Mesenteric fat pad (tissue), 1 donor: ENCODE measurements at places on chromosomes 16 and 17. TPM values are rescaled to one million over a fixed set of nuclear protein-coding genes. Genes with fewer than 3 reads are reported as not detected.

- peak; percentile 90 for DNase-seq
These were observed 11.1 kb downstream of the NLRC5 start for GRCh38 chr16:57000271-57001025.

DNA sequence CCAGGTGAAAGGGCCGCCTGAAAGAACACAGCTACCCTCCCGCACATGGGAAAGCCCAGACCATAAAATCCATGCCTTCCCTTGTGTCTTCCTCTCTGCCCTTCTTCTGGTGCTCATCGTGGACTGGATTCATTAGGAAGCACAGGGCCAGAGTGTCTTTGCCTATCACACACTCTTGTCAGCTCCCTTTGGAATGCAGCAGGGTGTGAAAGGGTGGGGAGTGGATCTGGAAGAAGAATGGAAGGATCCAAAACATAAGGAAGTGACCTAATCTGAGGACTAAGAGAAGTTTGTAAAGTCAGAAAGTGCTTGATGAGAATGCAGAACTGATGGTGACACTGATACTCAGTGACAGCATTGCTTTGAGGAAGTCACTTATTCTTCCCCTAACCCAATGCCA lies 1147.3 kb upstream of the GOT2 start:
- no peak for DNase-seq

DNA sequence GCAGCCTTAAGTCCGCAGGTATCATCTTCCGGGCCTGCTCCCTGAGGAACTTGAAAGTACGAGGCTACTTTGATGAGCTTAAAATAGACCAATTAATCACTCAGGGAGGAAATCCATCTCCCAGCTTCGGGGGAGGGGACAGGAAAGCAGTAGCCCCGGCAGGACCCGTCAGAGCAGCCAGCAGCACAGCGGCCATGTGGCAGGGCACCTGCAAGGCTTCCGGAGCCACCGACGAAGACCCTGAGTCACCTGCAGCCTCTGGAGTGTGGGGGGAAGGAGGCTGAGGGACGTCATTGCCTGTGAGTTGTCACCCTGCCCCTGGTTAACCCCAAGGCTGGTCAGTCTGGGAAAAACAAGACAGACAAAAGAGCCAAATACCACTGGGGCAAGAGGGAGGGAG lies 4.4 kb upstream of the CYB561 start:
- DNase-seq: no peak

- no peak for DNase-seq
These were observed 18.8 kb downstream of the SEZ6 start for GRCh38 chr17:28986714-28987655.

GRCh38 chr17:47654991-47655390 lies 5.3 kb downstream of the KPNB1 start:
- DNase-seq: no peak

DNA sequence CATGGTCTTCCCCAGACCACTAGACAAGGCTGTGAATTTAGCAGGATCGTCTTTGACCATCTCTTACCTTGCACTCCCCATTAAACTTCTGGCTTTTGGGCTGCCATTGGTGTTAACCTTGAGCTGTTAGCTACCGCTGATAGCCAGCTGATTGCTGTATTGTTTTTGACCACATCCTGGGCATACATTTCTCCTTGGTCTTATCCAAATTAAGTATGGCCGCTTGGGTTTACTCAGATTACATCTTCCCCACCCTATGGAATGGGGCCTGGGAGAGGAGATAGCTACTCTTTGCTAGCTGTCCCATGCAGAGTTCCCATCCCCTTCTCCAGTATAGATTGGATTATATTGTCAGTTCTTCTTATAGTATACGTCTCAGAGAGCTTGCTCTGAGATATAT lies 270.4 kb upstream of the ELAC2 start:
- DNase-seq: no peak

- DNase-seq: no peak
These were observed 497 bp downstream of the BCL7C start for GRCh38 chr16:30893417-30893743.

- no peak for DNase-seq
These were observed 245.9 kb downstream of the SEC14L1 start for GRCh38 chr17:77386502-77387192.

DNA sequence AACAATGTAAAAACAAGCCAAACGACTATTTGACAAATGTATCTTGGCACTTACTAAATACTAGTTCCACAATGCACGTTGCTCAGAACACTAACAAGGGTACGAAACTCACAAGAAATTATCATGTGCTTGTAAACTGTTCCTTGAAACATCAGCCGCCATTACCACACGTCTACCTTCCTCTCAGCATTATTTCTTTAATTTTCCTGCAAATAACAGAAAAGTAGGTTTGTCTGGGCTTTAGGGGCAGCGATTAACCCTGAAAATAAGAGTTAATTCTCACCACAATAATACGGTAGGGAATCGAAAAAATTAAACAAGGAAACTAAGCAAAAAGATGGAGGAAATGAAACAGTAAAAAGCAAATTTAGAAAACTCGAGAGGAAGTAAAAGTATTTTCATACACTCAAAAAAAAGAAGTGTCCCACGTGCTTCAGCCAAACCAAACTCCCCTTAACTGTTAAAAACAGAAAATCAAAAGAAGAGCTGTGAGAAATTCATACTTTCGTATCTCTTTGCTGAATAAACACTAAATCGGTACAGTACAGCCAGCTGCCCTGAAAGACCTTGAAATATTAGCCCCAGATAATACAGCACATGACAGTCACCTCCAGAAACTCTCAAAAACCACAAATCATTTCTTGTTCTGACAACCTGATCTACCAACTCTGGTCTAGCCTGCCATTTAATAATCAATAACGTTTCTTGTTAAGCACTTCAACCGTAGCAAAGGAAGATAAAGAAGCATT lies 1.2 kb downstream of the ARHGAP17 start:
- no peak for DNase-seq

DNA sequence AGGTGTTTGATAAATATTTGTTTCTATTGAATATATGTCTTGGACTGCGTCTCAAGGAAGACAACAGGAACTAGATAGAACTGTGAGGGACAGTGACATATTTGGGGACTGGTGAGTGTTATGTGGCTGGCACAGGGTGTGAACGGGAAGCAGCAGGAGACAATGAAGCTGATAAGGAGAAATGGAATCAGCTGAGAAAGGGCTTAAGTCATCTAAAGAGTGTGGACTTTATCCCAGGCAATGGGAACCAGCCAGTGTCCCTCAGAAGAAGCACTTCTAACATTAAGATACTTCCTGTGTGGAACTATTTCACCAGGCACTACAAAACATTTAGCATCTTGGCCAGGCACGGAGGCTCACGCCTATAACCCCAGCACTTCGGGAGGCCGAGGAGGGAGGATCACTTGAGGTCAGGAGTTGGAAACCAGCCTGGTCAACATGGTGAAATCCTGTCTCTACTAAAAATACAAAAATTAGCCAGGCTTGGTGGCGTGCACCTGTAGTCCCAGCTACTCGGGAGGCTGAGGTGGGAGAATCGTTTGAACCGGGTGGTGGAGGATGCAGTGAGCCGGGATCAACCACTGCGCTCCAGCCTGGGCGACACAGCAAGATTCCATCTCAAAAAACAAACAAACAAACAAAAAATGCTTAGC lies 41.2 kb downstream of the ARHGAP17 start:
- no peak for DNase-seq

- DNase-seq: no peak
These were observed 155.8 kb upstream of the NETO2 start for GRCh38 chr16:47299587-47299986.

DNA sequence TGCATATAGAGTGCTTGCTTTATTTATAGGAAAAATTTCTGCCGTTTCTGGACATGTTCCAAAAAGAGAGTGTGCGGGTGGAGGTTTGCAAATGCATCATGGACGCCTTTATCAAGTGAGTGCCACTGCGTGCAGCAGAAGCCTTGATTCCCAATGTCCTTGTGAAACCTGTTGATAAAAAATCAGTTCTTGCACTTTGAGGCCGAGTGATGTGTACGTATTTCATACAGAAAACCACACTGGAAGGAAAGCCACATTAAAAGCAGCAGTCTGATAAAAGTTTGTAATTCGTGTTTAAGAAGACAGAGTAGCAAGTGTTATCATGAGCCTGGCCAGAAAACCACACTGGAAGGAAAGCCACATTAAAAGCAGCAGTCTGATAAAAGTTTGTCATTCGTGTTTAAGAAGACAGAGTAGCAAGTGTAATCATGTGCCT lies 78.0 kb downstream of the KNOP1 start:
- no peak for DNase-seq

DNA sequence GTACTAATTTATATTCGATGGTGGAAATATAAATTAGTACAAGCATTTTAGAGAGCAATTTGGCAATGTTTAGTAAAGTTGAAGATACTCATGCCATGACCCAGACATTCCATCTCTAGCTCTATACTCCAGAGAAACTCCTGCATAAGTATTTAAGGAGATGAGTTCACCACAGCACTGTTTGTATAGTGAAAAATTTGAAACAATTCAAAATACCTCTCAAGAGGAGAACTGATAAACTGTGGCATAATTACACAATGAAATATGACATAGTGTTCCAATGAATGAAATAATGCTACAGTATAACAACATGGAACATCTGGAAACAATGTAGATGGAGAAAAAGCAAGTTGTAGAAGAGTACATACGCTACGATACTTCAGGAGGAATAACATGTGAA lies 48.6 kb upstream of the IRX3 start:
- no peak for DNase-seq

DNA sequence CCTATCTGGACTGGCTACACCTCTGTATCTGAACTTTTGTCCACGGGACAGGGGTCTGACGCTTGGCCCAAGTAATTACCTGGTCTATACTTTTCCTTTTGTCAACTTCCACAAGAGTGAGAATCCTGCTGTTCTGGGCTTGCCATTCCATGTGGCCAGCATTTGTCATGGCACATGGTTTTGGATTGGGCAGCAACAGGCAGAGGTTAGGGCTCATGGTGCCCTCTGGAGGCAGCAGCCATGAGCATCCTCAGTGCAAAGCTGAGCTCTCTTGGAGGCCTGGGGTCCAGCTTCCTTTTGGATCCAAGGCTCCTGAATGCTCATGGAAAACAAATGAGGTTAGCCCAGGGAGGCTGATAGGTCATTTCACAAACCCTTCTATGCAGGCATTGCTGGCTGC lies 7.5 kb upstream of the EDC4 start:
- DNase-seq: no peak

DNA sequence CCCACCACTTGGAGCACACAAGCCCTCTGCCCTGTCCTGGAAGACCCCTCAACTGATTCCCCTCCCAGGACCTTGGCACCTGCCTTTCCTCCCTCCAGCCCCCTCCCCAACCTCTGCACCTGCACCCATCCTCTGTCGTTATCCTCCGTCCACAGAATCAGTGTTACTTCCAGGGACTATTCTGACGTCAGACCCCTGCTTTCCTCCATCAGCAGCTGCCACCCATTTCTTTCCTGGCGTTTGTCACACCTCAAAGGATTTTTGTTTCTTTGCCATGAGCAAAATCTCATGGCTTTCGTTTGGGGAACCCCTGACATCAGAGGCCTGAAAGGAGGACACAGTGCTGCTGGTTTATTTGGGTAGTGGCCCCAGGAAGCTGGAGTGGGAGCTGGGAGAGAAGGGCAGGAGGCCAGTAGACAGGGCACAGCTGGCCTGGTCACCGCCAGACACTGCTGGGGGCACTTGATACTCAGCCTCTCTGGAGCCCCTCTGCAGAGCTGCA lies 68.4 kb downstream of the SOCS1 start:
- no peak for DNase-seq

- DNase-seq: no peak
These were observed 31.9 kb downstream of the CACNG1 start for GRCh38 chr17:67076290-67076689.

DNA sequence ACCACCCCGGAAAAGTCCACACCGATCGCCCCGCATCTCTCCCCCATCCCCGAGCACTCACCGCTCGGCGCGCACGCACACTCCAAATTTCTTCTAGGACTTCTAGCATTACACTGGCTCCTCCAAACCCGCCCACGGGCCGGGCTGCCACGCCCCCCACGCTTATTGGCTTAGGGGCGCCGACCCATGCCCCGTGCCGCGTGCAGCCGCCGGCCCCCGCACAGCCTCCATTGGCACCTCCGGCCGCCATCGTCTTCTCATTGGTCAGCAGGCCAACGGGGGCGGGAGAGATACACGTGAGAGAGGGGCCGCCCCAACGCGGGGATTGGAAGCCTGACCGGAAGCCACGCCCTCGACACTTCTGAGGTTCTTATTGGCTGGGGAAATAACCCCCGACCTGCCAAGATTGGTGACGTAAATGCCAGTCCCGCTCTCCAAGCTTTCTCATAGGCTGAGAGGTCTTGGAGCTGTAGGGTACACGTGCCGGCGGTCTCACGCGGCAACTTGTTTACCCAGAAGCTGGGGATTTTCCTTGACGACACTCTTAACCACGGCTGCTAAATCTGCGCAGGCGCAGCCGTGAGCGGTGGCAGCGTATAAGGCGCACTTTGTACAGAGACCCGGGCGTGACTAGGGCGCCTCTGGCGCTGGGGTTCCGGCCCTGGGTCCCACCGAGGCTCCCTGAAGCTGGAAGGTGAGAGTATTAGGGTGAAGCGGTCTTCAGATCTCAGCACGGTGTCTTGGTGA lies 4.2 kb upstream of the PER1 start:
- DNase-seq: peak; percentile 100

- no peak for DNase-seq
These were observed 36.6 kb upstream of the CARMIL2 start for GRCh38 chr16:67608364-67608763.

DNA sequence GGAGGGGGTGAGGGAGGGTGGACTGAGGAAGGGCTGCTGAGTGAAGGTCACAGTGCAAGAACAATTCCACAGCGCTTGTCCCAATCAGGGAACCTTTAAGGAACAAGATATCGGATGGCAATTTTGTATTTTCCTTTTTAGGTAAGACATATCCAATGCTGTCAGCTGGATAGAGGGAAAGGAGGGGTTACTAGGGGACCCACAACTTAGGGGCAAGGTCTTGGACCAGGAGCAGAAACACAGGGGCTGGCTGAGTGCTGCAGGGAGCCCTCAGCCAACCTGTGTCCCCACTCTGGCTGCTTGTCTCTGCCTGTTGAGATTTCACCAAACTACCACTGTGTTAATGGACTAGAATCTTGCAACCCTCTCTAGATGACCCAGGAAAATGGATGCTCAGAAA lies 47.6 kb downstream of the AKAP1 start:
- DNase-seq: no peak

- no peak for DNase-seq
These were observed 39.9 kb downstream of the CDH1 start for GRCh38 chr16:68776821-68777485.

DNA sequence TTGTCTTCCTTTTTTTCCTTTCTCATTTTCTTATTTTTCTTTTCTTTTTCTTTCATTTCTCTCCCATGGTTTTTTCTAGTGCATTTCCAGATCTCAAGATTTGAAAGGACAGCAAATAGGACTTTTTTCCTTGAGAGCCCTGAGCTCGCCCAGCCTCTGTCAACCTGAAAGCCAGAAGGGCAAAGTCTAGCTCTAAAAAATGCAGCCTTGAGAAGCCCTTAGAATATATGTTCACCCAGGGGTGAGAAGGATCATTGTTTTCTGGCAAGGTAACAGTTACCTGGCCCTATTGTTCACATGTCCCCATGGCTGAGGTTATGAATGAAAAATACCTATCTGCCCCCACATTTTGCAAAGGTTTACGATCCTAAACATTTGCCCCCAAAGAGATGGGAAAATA lies 218.4 kb downstream of the IRX3 start:
- DNase-seq: no peak

Gene ALG1
- 20.4 TPM for total RNA-seq

Gene HBA1
- total RNA-seq: 275 TPM

Gene GRAP
- 5.9 TPM for total RNA-seq

Gene KRTAP1-1
- total RNA-seq: not detected

Gene AIPL1
- total RNA-seq: not detected

Gene IKZF3
- 1.3 TPM for total RNA-seq

Gene SRL
- 0.45 TPM for total RNA-seq

Gene HAGHL
- 7.4 TPM for total RNA-seq

Gene NFATC2IP
- 29.4 TPM for total RNA-seq

Gene MRTFB
- 53.8 TPM for total RNA-seq
